GOT3 (cell line): ENCODE measurements at places on chromosomes 2 and 18.

DNA sequence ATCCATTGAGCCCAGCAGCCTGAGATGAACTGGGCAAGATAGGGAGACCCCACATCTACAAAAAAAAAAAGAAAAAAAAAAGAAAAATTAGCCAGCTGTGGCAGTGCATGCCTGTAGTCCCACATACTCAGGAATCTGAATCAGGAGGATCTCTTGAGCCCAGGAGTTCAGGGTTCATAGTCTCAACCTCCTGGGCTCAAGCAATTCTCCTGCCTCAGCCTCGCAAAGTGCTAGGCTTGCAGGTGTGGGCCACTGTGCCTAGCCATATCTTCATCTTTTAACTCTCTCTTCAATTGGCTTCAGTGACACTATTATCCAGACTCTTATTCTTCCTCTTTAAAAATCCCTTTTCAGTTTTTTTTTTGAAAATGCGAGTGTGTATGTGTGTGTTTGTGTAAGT is 28.5 kb upstream of the YES1 start:
- DNase-seq: no peak

- DNase-seq: no peak
These were observed 533.8 kb downstream of the ADCYAP1 start for GRCh38 chr18:1438458-1438910.

- DNase-seq: no peak
These were observed 39.6 kb downstream of the REV1 start for GRCh38 chr2:99450199-99450598.

DNA sequence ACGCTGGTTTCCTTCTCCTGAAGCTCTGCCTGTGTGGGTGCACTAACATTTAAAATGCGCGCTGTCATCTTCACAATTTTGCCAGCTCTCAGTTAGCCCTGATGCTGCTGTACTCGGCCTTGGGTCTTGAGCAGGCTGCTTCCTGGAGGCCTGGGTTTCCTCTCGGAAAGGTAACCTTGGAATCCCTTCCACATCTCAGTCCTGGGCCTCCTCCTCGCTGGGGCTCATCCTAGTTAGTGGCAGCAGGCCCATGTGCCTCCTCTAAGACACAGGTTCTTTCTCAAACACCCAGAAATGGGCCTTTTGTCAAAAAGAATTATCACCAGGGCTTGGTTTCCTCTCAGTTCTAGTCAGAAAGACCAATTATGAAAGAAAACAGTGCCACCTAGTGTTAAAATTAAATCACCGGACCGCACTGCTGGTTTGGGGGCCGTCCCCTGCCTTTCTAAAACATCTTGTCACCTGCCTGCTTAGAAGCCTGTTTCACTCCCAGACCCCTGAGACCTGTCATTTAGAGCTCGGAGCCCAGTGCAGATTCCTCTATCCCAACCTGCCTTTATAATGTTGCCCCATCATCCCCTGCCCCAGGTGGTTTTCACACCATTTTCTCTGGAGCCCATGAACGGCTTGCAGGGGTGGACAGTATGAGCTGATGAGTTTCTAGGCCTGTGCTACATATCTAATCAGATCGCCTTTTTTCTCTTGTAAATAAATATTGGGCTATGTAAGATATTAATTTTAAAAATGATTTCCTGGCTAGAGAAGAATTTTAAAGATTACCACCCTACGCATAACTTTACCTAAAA is 42.4 kb downstream of the HK2 start:
- peak; percentile 11 for DNase-seq

DNA sequence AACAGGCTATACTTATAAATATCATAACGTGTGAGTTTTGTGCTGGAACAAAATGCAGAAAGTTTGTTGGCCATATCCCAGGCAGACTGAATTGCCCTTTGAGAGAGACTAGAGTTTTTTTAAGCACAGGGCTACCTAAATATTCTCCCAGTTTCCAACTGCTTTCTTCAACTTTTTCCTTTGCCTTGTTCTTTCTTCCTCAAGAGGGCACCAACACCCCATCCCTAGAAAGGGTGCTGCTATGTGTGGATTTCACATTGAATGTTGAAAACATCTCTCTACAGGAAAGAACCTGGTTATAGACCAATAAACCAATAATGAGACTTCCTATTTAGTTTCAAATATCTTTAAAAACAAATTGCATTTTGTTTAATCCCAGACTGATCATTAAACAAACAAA is 87.9 kb downstream of the ICOS start:
- DNase-seq: no peak

DNA sequence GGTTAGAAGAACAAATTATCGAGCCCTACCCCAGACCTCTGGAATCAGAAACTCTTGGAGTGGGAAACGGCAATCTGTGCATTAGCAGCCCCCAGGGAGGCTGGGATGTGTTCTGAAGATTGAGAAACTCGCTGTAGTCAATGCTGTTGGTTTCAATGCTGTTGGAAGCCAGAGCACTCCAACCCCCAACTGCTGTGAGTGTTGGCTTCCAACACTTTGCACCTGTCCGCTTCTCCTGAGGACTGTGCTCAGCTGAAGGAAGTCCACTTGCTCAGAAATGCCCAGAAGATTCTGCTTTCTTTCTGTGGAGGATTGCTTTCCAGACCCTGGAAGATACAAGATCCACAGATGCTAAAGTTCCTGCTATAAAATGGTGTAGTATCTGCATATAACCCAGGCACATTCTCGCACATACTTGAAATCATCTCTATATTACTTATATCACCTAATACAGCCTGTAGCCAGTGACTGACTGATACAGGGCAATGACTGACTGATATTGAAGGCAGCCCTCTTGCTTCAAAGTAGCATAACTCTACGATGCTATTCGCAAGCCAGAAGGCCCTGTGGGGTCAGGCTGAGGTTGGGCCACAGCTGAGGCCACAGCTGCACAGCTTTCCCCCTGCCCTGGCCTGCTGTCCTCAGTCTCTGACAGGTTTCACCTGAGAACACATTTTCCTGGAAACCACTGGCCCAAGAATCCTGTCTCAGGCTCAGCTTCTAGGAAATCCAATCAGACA is 757.7 kb upstream of the ID2 start:
- DNase-seq: no peak

DNA sequence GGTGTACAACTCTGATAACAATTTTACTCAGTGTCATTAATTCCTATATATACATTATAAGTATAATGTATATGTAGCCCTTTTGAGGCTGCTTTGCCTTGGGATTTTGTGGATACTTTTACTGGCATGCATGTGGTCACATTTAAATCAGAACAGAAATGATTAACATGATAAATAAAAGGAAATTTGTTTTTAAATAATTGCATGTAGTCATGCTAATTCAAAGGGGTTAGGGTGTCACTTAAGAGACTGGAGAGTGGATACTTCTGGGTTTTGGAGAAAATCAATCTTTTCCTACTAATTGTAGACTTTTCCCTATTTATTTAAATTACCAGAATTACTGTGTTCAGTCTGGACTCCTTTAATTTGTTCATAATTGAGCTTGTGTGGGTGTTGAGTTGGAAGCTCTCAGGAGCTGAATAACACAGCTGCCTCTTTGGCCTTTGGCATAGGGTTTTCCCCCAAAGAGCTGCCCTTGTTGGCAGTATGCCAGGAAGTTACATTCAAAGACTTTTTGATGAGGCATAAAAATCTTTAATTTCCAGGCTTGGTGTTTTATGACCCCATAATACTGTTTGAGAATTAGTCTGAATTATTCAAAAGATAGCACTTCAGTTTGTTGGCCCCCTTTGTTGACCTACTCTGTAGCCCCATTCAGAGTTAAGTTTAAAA is 484.7 kb upstream of the NRP2 start:
- DNase-seq: no peak

DNA sequence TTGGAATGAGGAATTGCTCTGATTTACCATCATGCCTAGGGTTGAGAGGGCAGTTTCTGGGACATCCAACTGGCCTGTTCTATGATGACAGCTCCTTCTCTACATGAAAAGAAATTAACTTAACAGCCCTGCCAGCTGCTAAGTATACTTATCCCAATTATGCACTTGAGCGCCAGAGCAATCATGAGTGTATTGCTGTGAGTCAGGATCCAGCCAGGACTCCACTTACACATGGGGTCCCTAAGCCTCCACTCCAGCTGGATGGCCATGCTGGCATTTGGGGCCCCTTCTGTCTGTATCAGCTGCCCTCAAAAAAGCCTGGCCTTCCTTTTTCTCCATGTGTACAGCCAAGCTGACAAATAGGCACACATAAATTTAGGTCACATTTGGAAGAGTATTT is 481.9 kb downstream of the TMX3 start:
- no peak for DNase-seq

DNA sequence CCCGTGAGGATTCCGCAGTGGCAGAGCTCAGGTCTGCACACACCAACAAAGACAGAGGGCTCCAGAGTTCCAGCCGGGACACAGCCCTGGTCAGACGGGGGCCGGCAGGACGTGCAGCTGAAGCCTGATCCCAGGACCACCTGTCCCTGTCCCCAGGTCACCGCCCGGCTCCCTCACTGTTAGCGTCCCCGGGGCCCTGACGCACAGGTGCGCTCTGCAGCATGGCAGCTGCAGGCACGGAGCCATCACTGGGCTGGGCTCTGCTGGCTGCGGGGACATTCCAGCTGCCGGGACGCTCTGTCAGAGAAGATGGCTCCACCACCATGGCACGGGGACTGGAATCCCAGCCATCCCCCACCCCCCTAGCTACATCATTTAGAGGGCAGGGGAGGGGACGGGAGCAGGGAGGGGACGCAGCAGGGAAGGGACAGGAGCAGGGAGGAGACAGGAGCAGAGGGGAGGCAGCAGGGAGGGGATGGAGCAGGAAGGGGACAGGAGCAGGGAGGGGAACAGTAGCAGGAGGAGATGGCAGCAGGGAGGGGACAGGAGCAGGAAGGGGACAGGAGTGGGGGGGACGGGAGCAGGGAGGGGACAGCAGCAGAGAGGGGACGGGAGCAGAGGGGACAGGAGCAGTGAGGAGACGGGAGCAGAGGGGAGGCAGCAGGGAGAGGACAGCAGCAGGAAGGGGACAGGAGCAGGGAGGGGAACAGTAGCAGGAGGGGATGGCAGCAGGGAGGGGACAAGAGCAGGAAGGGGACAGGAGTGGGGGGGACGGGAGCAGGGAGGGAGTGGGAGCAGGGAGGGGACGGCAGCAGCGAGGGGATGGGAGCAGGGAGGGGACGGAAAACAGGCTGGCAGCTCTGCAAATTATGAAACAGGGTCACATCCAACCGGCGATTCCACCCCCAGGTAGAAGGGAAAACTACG is 39.8 kb downstream of the SLC66A2 start:
- DNase-seq: no peak

- DNase-seq: no peak
These were observed 184.7 kb downstream of the NEDD4L start for GRCh38 chr18:58228762-58229161.

- no peak for DNase-seq
These were observed 427.8 kb upstream of the MYT1L start for GRCh38 chr2:2758793-2759367.

- DNase-seq: no peak
These were observed 200.7 kb downstream of the BCL11A start for GRCh38 chr2:60352491-60353405.

- DNase-seq: no peak
These were observed 71.3 kb downstream of the BAZ2B start for GRCh38 chr2:159545085-159545484.

DNA sequence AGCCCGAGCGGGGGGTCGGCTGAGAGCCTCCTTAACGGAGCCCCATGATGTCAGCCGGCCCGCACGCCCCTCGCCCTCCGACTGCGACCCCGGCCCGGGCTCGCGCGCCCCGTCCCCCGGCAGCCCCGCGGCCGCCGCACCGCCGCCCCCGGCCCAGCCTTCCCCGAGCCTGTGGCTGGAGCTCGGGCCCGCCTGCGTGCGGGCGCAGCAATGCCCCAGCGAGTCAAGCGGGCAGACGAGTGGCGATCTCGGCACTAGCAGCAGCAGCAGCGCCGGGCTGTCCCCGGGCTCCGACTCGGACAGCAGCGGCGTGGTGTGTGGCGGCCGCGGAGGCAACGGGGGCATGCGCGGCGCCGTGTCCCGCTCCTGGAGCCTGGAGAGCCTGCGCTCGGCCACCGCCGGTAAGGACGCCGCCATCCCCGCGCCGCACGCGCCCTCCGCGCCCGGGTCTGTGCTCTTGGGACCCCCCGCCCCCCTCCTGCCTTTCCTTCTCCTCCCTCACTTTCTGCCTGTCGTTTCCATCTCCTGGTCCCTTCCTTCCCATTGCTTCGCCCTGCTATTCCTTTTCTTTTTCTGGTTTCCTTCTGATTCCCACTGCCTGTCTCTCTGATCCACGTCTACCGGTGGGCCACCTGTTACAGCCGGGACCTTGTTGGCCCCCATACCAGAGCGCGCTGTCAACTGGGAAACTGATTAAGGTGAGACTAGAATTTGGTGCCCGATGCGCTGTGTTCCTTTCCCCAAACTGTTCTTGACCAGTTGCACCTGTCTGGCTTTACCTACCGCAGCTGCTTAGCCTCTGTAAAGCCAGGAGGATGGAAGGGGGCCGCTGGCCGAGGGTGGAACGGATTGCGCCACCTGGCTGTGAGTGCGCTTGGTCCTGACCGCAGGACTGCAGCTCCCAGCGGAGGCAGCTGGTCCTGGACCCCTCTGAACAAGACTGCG is 127.4 kb downstream of the ARHGEF4 start:
- DNase-seq: no peak

- DNase-seq: no peak
These were observed 634 bp downstream of the MTIF2 start for GRCh38 chr2:55268288-55268906.

DNA sequence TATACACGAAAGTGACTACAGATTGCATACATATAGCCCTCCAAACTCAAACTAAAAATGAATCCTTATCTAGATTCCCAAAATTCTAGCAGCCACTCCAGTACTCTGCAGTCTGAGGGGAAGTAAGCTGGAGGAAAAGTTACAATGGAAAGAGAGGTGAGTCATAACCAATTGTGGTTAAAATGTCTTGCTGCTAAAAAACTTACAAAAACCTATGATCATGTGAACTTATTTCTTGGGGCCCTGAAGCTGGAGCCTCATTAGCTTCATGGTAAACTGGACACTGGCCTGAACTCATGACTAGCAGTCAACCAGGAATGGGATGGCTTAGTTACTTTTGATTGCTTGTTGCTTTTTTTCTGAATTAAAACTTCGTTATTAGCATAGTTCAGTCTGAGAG is 175.9 kb downstream of the SLC4A3 start:
- DNase-seq: no peak

DNA sequence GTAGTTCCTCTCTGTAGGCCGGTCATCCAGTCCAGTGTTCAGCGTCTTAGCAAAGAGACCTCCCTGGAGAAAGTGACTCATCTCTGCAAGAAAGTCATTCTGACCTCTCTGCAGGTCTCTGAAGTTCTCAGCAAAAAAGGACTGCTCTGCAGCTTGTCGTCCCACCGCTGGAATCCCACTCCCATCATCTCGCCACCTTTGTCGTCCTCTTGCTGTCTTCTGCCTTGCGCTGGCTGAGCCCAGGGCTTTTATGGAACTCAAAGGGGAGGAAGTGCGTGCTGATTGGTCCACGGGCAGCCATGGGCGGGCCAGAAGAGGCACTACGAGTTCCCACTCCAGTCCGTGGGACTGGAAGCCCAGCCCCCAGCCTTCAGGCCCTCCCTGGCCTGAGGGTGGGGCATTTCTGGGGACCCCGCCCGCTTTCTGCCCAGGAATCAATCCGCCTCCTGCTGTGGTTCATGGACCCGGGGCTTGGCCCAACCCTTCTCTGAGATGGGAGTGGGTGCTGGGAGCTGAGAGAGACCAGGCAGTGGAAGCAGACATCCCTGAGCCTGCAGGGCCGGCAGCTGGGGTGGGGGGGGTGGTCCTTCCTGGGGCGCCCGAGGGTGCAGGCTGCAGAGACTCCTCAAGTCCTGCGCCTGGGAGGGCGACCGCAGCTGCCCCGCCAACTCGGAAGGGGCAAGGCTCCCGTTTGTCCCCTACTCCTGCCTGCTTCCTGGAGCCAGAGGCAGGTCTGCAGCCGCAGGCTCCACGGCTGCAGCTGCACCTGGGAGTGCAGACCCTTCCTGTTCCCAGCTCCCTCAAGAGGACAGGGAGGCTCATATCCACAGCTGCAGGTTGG is 660.7 kb upstream of the RAB6C start:
- DNase-seq: no peak

- no peak for DNase-seq
These were observed 60.4 kb downstream of the FAM161A start for GRCh38 chr2:61793389-61793836.
